ENCODE measurements at places on chromosomes 11 and 22.

- no peak for DNase-seq
Measured at GRCh38 chr11:29809121-29809520, 207.7 kb downstream of the KCNA4 start.

DNA sequence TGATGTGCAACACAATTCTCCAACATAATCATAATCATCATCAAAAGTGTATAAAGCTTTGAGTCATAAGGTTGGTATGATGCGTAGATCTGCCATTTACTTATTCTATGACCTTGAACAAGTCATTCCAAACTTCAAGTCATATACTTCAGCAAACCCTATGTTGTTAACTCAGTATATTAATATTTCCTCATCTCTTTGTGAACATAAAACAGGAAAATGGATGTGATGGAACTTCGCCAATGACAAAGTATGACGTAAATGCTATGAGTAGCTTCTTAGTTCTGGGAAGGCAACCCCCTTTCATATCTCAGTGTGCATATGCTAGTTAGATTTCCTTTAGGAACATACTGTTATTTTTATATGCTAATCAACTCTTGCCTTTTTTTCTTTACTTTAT, 102.7 kb upstream of the ANO3 start:
- DNase-seq = no peak

- no peak for DNase-seq
Measured at GRCh38 chr11:10646005-10646404, 47.5 kb downstream of the IRAG1 start.

DNA sequence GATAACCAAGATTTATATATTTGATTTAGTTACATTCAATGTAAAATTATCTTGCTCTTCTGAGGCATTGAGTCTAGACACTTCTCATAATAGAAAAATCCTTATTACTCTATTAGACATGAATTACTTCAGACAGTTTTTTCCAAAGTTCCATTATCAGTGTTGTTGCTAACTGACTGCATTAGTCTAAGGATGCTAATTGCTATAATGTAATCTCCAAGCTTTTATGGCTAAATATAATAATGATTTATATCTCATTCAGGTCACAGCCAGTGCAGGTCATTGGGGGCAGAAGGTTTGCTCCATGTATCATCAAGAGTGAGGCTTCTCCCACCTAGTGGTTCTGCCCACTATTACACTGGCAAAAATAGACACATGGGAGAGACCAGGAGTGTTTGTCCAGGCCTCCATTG, 377.2 kb upstream of the DDI1 start:
- DNase-seq = no peak

DNA sequence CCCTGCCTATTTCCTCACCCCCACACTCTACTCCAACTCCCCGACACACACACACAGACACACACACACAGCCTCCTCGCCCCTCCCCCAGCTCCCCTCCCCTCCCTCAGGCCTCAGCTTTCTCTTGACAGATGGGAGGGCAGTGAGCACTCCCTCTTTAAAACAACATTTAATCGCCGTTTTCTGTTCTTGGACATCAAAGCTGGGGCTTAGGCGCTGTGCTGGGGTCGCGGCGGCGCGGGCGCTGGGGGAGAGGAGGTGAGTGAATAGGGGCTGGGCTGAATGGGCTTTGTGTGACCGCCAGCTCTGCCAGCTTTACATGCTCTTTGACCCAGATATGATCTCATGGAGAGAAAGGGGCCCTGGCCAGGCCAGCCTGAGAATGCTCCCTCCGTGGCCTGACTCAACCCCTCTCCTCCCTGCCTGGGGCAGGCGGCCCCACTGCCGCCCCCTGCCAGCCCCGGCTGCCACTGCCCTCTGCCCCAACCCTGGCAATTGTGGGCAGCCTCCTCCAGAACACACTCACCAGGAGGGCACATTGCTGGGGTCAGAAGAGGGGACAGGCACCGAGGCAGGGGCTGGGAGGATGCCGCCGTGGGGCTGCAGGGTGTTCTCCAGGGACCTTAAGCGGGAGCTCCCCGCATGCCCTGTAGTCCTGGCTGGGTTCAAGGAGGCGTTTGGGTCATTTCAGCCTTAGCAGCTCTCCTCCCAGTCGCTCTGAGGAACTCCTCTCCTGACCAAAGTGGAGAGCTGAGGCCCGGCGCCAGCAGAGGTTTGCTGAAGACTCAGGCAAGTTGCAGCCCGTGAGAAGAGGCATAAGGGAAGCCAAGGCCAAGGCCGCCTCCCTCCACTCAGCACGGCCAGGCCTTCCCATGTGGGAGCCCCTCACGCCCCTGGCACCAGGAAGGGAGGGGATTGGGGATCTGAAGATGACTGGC, 38.3 kb upstream of the NNMT start:
- no peak for DNase-seq

DNA sequence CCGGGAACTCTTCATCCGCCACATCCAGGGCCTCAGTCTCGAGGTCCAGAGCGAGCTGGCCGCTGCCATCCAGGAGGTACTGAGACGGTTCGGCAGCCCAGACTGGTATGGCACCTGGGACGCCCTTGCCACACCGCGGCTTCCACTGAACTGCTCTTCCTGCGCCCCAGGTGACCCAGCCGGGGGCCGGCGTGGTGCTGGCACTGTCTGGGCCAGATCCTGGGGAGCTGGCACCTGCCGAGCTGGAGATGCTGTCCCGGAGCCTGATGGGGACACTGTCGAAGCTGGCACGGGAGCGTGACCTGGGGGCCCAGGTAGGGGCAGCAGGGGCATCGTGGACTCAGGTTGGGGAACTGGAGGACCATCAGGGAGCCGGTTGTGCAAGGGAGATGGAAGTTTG, 1.4 kb downstream of the CCDC88B start:
- no peak for DNase-seq

DNA sequence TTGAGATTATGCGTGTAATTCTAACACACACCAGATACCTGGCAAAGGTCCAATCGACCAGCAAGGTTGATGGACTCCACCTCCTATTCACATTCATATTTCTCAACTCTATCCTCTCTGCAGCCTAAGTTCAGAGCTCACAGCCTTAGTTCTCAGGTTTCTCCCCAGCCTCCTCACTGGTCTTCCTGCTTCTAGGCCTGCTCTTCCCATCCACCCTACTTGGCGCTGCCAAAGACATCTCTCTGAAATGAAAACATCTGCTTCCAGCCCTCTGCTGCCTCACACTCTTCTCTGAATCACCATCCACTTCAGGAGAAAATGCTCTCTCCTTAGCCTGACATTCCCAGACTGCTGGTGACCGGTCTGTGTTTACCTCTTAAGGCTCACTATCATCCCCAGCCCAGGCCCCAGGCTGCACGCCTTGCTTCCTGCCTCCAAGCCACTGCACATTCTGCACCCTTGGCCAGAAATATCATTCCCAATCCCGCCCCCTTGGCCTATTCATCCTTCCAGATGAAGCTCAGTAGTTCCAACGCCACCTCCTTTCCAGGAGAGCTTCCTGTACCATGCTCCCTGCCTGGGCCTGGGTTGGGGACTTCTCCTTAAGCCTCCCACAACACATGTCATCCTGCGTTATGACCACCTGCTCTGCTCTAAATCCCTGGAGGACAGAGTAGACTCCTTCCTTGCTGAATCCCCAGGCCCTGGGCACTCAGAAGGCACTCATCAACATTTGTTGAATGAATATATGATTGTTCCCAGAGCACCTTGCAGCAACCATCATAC, 3.5 kb downstream of the ARRB1 start:
- no peak for DNase-seq

- DNase-seq = no peak
Measured at GRCh38 chr11:100575860-100576717, 111.0 kb upstream of the ARHGAP42 start.
